ENCODE measurements at places on chromosomes 1 and 21. TPM values are rescaled to one million over a fixed set of nuclear protein-coding genes. Genes with fewer than 3 reads are reported as not detected.

The SPRR3 gene
- total RNA-seq = not detected

The CLCA1 gene
- not detected for total RNA-seq

The HAPLN2 gene
- 1.2 TPM for total RNA-seq

GRCh38 chr1:151327903-151328674 lies 873 bp upstream of the PI4KB start:
- DNase-seq = no peak

DNA sequence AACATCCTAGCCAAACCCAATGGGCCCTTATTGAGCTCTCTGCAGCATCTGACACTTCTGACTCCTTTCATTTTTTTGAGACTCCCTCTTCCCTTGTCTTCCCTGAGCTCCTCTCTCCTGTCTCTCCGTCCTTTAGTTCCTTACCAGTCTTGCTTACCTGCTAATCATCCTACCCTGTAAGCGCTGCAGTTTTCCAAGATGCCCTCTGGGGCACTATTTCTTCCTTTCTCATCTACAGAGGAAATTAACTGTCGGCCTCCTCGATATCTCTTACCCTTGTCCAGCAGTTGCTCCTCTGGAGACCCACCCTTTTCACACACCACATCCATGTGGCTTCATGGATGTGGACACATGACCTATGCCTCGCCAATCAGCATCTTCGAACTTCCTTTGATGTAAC lies 6.8 kb downstream of the GPR161 start:
- no peak for DNase-seq

GRCh38 chr1:54848134-54848948 lies 38.7 kb downstream of the DHCR24 start:
- DNase-seq = no peak

DNA sequence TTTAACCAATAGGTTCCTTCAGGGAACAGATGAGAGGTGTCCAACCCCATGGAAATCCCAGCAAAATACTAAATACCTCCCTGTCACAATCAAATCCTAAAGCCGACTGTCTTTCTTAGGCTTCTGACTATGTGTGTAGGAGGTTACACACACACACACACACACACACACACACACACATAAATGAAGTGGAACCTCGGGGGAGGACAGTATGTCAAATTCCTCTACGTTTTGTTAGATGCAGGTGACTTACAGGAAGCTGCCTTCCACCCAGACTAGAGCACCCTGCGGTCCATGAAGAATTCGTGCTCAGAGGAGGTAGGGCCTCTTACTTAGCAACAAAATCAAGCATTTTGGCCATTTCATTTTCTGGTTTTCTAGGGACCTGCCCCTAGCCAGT lies 16.4 kb downstream of the RSPH1 start:
- no peak for DNase-seq

- DNase-seq = no peak
These were observed 1048.5 kb downstream of the PLA2G4A start for GRCh38 chr1:187877220-187877619.

GRCh38 chr1:90721210-90722194 lies 4.4 kb upstream of the BARHL2 start:
- no peak for DNase-seq

DNA sequence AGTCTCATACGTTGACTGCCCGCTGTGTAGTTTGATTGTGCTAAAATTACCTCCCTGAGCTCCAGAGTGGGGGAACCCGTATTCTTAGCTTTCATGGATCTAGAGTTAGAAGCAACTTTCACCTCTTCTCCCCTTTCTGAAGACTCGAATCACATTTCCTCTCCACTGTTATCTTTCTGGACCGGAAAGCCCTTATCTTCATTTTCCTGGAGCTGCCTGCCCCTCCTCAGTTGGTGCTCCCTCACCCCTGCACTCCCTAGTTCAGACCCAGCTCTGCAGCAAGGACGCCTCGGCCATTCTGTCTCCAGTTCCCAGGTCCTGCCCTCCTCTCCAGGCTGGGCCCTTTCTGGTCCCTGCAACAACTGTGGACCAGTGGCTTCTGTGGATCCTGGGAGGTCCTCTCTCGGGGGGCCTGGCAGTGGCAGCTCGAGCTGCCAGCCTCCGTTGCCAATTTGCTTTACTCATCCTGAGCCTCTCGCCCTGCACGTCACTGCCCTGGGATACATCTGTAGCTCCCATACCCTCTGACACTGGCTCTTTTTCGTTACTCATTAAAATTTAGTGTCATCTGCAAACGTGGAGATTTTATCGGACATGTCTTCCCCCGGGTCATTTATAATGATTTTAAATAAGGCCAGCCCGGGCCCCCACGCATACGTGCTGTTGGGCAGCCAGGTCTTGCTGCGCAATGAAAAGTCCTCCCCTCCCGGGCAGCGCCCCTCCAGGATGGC lies 141.5 kb upstream of the VAMP3 start:
- DNase-seq = no peak

DNA sequence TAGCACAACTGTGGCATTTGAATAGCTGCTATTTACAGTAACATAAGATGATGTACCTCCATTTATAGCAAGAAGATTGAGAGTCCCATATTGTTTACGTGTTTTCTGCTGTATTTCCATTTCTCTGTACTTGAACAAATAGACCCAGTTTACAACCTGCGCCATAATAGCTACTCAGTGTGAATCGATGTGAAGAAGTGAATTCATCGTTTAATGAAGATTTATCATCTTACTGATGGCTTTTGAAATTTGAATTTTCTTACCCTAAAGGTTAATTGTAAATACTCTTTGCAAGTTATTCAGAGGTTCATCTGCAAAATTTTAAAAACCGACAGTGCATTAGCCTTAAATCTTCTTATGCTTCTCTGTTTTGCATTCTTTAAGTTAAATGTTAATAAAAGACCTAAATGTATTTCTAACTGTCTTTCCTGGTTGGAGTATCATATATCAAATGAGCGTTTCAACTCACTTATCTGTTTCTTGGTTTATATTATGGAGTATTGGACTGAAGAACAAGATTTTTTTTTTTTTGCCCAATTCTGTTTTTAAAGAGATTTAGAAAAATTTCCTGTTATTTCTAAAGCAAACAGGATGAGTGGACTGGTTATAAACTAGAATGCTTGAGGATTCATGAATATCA lies 2.2 kb downstream of the MACO1 start:
- no peak for DNase-seq

DNA sequence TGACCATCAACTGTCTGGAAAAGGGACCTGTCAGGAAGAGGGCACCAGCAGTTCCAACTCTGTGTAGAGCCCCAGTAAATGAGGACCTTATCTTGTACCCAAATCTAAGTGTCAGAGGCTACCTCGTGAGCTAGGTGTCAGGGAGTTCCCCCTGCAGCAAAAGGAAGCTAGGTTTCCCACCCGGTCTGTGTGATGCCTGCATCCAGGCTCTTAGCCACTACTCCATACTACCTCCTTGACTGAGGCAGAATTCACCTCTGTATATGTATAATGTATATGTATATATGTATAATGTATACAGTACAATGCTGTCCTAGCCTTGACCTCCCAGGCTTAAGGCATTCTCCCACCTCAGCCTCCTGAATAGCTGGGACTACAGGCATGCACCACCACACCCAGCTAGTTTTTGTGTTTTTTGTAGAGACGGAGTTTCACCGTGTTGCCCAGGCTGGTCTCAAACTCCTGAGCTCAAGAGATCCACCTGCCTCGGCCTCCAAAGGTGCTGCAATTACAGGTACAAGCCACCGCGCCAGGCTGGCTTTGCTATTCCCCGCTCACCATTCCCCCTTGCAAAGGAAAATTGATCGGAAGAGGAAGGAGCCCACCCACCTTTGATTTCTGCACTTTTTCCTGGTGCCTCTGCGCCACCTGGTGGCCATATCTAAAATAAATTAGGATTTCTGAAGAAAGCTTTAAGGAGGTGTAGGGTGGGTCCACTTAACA lies 15.7 kb upstream of the LUZP1 start:
- DNase-seq = peak; percentile 20

GRCh38 chr1:178659789-178660208 lies 65.2 kb upstream of the RALGPS2 start:
- no peak for DNase-seq

DNA sequence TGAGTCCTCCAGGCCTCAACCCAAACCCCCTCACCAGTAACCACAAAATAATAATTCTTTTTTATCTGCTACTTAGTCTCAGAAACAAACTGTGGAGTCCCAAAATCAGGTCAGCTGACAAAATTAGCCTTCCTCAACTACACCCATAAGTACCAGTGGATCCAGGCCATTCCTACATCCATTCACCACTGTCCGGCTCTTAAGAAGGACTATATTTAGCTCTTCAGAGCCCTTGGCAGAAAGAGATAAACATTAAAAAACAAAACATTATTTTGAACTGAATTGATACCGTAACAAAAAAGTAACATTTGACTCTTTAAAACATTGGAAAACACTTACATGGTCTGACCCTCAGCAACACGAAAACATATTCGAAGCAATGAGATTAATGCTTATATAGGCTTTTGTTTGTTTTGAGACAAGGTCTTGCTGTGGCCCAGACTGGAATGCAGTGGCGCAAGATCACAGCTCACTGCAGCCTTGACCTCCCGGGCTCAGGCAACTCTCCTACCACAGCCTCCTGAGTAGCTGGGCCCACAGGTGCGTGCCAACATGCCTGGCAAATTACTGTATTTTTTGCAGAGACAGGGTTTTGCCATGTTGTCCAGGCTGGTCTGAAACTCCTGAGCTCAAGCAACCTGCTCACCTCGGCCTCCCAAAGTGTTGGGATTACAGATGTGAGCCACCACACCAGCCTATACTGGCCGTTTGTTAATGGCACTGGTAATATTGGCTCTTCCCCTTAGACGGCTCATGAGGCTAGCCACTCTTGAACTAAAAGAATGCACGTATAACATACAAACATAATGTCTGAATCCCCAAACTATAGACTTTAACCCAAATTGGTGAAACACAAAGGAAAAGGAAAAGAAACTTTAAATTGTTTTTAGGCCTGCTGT lies 330.7 kb downstream of the SMYD3 start:
- DNase-seq = peak; percentile 64

DNA sequence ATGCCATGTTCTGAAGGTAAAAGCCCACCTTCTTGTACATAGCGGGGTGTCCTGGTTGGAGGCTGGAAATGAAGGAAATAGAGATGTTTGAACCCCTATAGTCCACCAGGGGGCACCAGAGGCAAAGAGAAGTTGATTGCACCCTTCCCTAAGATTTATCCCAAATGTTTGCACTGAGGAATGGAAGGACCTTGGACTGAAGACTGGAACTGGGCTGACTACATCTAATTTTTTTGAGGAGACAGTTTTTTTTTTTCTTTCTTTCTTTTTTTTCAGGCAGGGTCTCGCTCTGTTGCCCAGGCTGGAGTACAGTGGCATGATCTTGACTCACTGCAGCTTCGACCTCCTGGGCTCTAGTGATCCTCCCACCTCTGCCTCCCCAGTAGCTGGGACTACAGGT lies 55.3 kb upstream of the EIF4G3 start:
- DNase-seq = peak; percentile 63

DNA sequence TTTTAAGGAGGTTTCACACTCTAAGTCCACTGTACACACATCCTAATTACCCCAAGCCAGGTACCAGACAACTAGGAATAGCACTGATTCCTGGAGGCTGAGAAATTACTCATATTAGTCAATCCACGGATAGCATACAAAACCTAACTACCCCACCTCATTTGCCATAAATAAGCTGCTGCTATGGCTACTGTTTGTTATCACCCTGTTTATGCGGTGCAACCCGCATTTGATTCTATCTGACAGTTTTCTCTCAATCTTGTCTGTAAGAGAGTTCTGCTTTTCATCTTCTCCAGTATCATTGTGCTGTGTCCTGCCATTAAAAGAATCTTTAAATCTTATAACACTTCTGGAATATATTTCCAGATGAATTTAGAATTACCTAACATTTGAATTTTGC lies 1496.5 kb downstream of the PLA2G4A start:
- DNase-seq = no peak

GRCh38 chr1:93798291-93798690 lies 80.7 kb downstream of the DNTTIP2 start:
- no peak for DNase-seq

- no peak for DNase-seq
These were observed 83.4 kb upstream of the ABCD3 start for GRCh38 chr1:94334764-94335163.

DNA sequence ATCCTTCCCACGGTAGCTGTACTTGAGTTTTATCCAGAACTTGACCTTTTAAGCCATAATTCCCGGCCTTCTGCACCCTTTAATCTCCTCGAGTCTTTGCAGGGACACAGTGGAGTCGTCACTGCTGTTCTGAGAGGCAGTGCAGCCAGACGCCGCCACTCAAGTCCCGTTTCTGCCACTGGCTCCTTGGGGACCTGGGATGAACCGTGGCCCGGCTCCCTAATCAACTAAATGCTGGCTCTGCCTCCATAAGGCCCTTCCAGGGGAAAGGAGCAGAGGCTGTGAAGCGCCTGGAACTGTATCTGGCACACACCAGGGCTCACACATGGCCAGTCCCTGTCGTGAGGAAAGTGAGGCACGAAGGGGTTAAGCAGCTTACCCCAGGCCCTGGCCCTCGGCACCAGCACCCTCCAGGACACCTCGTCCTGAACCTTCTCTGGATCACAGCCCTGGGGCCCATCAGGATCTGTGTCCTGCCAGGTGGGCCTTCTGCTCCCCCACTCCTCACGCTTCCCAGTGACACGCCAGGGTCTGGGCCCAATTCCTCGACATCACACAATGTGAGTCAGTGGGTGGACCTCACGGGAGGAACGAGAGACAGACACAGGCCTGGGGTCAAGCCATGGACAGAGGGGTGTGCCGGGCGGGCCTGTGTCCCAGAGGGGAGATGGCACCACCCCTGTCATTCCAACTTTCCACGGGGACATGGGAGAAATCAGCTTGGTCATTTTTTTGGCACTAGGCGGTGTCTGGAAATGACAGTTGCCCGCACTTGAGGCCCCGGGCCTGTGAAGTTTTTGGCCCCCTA lies 23.5 kb upstream of the C1orf174 start:
- DNase-seq = no peak

DNA sequence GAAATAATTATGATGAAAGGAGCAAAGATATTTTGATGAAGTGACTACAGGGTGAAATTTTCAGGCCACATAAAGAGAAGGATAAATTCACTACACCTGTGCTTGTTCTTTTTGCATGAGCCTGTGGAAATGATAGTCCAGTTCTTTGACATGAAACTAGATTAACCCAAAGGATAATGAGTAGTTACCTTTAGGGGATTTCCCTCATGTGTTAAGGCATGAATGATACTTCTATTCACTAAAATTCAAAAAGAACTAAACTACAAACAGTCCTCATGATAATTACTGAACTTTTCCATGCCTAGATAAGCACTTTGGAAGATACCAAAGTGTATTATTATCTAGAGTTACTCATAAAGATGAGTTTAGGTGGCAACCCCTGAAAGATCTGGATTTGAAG lies 244.3 kb downstream of the PTPRC start:
- DNase-seq = no peak
